ENCODE measurements at places on chromosomes 5 and 9.
A peak's percentile ranks its signal among the peaks of the same experiment; 100 is the strongest.

GRCh38 chr9:88740844-88741243 lies 205.9 kb downstream of the NXNL2 start:
- no peak for DNase-seq

GRCh38 chr5:162593881-162594280 lies 526.3 kb downstream of the GABRG2 start:
- DNase-seq, result no peak

GRCh38 chr9:72794946-72795345 lies 157.9 kb downstream of the ALDH1A1 start:
- DNase-seq, result no peak

DNA sequence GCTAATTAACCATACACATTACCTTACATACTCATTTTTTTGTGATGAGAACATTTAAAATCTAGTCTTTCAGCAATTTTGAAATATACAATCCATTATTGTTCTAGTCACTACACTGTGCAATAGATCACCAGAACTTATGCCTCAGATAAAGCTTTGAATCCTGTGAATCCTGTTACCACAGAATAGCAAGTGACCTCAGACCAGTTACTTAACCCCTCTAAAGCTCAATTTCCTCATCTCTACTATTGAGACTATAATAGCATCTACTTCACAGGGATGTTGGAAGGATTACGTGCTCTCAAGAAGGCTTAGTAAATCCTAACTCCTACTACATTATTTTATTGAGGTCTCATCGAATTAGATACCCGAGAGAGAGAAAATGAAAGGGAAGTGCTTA lies 60.2 kb upstream of the PIP5K1B start:
- no peak for DNase-seq

GRCh38 chr9:122420315-122420714 lies 49.5 kb downstream of the PTGS1 start:
- no peak for DNase-seq

- DNase-seq, result no peak
Observed at GRCh38 chr5:37808945-37809344, 30.9 kb downstream of the GDNF start.

DNA sequence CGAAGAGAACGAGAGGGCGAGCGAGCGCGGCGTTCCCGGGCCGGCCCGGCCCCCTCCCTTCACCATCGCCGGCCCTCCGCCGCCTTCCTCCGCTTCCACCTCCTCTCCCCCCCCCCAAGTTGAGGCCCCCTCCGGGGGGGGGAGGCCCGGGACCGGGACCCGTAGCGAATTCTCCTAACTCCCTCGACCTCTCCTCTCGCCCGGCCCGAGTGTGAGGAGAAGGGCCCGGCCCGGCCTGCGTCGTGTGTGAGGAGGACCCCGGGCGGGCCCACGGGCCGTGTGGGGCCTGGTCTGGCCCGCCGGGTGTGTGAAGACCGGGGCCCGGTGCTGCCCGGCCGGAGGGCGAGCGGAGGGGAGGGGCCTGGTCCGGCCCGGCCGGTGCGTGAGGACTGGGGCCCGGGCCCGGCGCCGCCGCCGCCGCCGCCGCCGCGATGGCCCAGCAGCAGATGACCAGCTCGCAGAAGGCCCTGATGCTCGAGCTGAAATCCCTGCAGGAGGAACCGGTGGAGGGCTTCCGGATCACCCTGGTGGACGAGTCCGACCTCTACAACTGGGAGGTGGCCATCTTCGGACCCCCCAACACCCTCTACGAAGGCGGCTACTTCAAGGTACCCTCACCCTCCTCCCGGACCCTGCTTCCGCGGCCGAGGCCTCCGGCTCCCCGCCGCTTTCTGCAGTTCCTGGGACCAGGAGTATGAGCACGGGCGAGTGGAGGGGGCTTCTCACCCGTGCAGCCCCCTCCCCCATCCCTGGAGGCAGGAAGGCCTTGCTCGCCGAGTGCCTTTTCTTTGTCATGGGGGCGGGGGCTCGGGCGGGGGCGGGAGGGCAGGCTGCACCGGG lies 587 bp downstream of the UBE2R2 start:
- peak; percentile 72 for DNase-seq

DNA sequence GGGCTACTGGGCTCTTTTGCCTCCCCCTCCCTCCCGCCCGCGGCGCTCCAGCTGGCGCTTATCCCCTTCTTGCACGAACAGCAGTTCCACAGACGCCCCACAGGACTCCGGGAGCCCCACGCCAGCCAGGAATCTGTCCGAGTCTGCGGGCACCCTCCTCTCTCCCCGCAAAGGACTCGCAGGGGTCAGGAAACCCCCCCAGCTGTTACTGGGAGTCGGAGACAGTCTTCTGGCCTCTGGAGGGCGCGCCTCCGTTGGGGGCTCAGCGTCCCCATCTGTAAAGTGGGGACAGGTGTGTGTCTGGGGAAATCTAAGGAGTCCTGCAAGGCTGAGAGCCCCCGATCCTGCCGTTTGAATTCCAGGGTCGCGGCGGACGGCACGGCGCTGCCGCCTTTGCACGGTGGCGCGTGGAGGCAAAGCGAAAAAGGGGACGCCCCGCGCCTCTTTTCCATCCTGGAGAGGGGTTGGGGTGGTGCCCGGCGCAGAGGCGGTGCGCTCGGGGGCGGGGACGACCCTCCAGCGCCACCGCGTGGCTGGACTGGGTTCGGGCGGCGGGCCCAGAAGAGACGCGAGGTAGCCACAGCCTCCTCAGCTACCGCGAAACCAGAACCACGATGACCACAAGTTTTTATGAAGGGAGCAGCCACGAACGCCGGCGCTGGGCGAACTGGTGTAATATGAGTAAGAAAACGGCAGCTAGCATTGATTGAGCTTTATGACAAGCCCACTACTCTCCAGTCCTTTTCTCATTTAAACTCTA lies 2.8 kb upstream of the CCIN start:
- peak; percentile 91 for DNase-seq

GRCh38 chr9:106035806-106036205 lies 341.5 kb downstream of the TMEM38B start:
- DNase-seq, result no peak

- DNase-seq, result no peak
Observed at GRCh38 chr5:65512170-65512937, 30.6 kb upstream of the ADAMTS6 start.

DNA sequence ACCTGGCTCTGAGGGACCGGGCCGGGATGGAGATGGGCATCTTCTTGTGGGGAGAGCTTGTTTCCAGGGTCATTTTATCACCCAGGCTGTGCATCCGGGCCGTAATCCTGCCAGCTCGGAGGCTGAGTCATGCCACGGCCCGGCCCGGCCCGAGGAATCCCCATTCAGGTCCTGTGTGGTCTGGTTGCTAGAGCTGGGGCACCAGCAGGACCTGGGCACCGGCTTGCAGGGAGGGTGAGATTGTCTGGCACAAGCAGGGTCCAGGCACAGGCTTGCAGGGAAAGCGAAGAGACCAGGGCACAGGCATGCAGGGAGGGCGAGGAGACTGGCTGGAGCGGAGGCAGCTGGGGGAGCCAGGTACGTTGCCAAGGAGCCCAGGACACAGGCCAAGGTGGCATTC lies 106.8 kb downstream of the RXRA start:
- no peak for DNase-seq

GRCh38 chr9:28121366-28121765 lies 548.1 kb upstream of the C9orf72 start:
- no peak for DNase-seq

DNA sequence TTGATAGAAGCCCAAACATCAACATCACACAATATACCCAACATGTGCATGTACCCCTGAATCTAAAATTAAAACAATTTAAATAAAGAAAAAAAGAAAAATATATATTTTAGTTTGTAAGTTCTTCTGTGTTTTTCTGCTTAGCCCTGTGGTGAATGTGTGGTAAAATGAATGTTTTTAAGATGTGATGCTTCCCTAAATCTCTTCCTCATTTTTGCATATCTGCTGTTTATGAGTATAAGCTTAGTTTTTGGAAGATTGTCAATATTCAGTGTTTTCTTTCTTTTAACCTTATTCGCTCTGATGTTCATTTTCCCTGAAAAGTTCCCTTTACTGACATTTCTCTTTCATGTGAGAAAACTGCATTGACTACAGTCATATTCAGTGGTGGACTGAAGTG lies 44.4 kb upstream of the DAB2 start:
- DNase-seq, result no peak

DNA sequence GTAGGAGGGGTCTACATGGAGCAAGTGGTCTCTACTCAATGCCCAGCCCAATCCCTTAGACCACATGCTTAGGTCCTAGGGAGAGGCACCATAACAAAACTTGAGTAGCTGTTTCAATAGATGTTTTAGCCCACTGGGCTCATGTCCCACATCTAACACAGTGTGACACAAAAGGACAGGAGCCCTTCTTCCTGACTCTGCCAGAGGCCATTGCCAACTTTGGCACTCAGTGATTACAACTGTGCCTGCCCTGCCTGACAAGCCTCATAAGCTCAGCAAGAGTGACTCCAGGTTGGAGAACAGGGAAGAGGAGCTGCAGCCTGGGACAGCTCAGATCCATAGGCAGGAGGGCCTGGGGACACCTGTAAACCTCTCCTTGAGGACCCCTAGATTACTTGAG lies 230.8 kb downstream of the ENC1 start:
- DNase-seq, result no peak

GRCh38 chr5:159805021-159805420 lies 111.3 kb upstream of the ADRA1B start:
- DNase-seq, result no peak

GRCh38 chr5:25128606-25129005 lies 483.8 kb upstream of the CDH10 start:
- no peak for DNase-seq

GRCh38 chr5:170148430-170149205 lies 42.9 kb downstream of the FOXI1 start:
- no peak for DNase-seq

DNA sequence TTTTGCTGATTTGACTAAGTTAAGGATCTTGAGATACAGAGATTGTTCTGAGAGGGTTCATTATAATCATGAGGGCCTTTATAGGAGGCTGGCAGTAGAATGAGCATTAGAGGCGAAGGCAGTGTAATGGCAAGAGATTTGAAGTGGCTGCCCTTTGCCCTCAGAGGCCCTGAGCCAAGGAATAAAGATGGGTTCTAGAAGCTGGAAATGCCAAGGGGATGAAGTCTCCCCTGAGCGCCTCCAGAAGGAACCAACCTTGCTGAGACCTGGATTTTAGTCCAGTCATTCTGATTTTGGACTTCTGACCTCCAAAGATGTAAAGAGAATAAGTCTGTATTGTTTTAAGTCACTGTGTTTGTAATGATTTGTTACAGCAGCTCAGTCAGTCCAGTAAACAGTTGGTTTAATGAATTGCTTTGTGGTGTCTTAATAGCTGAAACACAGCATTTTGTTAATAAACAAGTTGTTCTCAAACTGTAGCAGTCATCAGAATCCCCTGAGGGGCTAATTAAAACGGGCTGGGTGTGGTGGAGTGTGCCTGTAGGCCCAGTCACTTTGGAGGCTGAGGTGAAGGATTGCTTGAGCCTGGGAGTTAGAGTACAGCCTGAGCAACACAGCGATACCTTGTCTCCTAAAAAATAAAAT lies 23.2 kb downstream of the GLRX start:
- DNase-seq, result no peak

- DNase-seq, result no peak
Observed at GRCh38 chr5:74409166-74409706, 231.3 kb downstream of the ENC1 start.

DNA sequence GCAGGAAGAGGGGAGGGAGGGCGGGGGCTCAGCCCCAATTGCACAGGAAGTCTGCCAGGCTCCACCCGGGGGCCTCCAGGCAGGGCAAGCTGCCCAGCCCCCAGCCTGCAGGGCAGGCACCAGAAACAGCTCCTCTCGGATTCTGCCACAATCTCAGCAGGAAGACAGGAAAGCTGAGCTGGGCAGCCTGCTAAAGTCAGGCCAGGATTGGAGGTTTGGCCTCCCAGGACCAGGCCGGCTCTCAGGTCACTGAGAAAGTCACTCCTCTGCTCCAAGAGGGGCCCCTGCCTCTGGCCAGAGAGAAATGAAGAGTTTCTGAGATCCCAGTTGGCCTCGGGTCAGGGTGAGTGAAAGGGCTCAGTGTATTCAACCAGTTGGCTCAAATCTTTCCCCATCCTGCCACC lies 54.6 kb upstream of the STXBP1 start:
- DNase-seq, result no peak

- peak; percentile 50 for DNase-seq
Observed at GRCh38 chr5:17150531-17150930, 66.9 kb upstream of the BASP1 start.

DNA sequence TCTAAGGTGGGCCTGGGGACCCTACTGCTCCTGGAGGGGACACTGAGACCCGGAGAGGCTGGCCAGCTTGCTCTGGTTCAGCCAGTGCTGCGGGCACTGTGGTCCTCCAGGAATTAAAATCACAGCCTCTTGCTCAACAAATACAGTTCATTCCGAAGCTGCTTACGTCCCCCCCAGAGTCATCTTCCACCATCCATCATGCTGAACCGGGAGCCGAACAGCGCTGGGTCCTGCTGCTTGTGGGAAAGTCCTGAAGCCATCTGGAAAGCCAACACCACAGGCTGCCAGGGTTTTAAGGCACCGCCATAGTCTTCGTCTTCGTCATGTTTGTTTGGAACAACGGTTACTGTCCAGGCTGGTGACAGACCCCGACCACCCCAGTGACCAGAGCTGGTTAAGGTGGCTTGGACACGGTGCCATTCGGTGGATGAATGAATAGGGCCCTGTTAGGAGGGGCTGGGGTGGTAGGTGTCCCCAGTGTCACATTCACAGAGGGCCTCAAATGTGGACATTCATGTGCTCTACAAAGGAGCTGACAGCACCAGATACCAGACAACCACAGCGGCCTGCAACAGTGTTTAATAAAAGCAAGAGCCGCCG lies 81.6 kb upstream of the PHYKPL start:
- DNase-seq, result no peak
